ENCODE measurements at places on chromosomes 7 and 10. TPM values are rescaled to one million over a fixed set of nuclear protein-coding genes. Genes with fewer than 3 reads are reported as not detected.

ITPRID1 gene
- not detected for total RNA-seq

DNAJC12 gene
- total RNA-seq, result 24.1 TPM

TRRAP gene
- 46.7 TPM for total RNA-seq

RARRES2 gene
- 33.4 TPM for total RNA-seq

RSPH10B gene
- total RNA-seq, result 0.56 TPM

CYP2C19 gene
- total RNA-seq, result not detected

DOCK1 gene
- 94.0 TPM for total RNA-seq

STARD3NL gene
- 37.9 TPM for total RNA-seq

ZNF277 gene
- 21.7 TPM for total RNA-seq

ZP3 gene
- 21.9 TPM for total RNA-seq

SDHAF3 gene
- total RNA-seq, result 14.3 TPM

DDC gene
- total RNA-seq, result not detected

CCDC7 gene
- 81.3 TPM for total RNA-seq

IKZF5 gene
- total RNA-seq, result 42.9 TPM

EIF4EBP2 gene
- total RNA-seq, result 51.0 TPM
